HEK293T (cell line): ENCODE measurements at places on chromosomes 4 and X.

- DNase-seq: no peak
Observed at GRCh38 chr4:16029262-16029661, 54.6 kb downstream of the PROM1 start.

GRCh38 chr4:139675651-139676050 lies 10.0 kb downstream of the MGST2 start:
- DNase-seq: no peak

GRCh38 chr4:32180086-32180485 lies 1459.9 kb downstream of the PCDH7 start:
- no peak for DNase-seq

DNA sequence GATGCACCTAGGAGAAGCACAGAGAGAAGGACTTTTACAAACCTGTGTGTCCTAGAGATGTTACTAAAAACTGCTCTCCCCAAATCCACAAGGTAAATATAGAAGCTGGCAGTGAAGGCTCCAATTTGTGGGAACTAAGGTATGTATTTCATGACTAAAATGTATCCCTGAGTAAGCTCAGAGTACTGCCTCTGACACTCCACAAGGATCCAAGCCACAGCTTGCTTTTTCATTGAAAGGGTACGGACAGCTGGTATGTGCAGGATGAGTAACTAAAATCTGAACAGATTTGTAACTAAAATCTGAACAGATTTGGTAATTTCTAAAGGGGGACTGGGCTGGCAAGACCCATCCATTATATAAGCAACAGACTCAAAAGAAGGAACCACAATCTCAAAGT lies 187.6 kb downstream of the DCLK2 start:
- DNase-seq: no peak

DNA sequence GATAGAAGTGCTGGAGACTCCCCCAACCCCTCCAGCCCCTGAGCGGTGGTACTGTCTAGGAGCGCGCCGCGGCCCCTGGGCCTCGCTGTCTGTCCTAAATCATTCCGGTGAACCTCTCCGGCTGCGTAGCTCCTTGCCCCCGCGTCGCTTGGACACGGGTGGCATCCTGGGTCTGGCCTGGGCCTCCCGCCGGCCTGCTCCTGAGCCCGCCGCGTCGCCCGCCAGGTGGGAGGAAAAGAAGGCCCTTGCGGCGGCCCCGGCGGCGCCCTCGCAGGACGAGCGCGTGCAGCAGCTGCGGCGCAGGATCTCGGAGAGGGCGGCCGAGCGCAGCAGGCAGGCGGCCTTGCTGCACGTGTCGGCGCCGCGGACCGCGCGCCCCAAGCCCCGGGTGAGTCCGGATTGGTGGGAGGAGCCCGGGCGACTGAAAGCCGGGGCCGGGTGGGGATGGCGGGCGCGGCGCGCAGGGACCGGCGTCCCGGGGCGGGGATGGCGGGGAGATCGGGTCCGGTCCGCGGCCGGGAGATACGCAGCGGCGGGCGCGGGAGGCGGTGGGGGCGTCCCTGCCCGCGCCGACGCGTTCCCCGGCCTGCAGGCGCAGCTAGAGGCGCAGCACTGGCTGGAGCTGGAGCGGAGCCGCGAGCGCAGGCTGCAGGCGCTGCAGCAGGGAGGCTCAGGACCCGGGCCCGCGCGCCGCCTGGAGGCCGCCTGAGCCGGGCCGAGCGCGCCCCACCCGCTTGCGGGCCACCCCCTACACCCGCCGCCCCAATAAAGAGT lies 6.5 kb upstream of the RNF4 start:
- DNase-seq: peak; percentile 78

GRCh38 chr4:38275331-38276100 lies 315.3 kb downstream of the PTTG2 start:
- DNase-seq: no peak

DNA sequence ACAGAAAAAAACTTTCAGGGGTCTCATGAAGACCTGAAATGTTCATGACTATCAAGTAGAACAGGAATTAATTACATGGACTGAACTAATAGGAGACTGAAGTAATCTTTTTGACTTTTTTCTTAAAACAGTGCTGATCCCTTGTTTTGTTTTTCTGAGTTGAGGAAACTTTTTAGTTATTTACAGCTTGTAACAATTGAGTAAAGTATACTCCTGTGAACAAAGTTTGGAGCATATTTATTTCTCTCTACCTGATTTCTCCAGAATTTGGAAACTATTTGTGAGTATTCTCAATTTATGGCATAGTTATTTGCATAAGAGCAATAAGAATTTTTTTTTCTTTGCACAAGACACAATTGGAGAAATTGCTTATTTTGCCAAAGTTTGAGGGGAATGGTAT lies 64.8 kb downstream of the PCDH18 start:
- DNase-seq: no peak

DNA sequence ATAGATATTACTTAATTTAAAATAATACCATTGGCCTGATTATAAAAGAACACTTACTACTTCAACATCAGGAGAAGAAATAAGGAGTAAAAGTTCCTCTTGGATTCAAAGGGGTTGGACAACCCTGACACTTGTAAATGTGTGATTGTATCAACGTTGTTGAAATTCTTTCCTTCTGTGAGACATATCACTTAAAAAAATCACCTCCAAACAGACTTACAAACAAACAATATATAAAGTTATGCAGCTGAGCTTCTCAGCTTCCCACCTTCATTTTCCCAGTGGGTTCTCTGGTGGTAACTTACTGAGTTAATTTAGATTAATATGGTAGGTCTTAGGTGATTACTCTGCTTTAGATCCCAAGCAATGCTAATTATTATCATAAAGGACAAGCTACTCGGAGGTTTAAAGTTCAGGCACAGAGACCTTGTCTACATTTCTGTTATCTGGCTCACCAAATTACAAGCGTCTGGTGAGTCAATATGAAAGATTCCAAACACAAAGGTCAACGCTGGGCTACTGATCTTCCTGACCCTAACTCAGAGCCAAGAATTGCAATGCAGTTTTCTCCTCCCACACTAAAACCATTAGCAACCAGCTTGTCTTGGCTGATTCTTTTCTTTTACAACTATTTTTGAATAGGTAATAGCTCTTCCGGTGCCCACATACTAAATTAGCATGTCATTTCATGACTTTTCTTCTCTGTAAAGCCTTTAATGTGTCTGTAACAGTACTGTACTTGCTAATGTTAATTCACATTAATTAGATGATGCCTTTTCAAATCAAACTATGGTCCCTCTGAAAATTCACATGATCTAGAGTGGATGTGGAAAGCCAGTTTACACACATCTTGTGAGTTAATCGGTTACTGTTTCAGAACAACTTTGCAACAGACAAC lies 157.6 kb downstream of the RASL11B start:
- no peak for DNase-seq

- no peak for DNase-seq
Observed at GRCh38 chr4:107279733-107280132, 243.6 kb upstream of the DKK2 start.

- peak; percentile 59 for DNase-seq
Observed at GRCh38 chr4:80336582-80336981, 1.1 kb downstream of the CFAP299 start.

GRCh38 chr4:1711571-1712215 lies 426 bp downstream of the SLBP start:
- peak; percentile 31 for DNase-seq

GRCh38 chrX:10939424-10939823 lies 171.7 kb upstream of the HCCS start:
- no peak for DNase-seq

DNA sequence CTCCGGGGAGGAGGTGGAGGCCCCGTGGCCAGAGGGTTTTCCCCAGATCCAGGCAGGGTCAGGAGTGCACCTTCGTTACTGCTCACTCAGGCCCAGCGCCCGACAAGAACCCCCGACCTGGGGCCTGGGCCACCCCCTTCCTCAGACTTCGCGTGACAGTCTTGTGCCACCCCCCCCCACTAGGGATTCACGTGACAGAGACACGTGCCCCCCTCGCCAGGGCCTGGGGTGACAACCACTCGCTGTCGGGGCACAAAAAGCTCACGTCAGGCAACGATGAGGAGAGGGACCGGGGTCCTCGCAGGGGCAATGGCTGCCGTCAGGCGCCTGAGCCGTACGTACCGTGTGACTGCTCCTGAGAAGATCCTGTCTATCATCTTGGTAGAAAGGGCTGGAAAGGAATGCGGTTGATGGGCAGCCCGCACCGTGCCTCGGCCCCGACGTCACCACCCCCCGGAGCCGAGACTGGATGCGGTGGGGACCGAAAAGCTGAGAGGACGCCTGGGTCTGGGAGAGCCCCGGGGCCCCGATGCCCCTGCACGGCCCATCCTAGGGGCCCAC lies 23.0 kb upstream of the GTPBP6 start:
- DNase-seq: no peak

- DNase-seq: no peak
Observed at GRCh38 chr4:110675426-110675825, 52.5 kb upstream of the PITX2 start.
